ENCODE measurements at places on chromosomes 2 and 18.

GRCh38 chr2:12397854-12398253 is 318.9 kb upstream of the TRIB2 start:
- no peaks in the 10 kb centered on the region for H3K36me3 ChIP-seq
- no peaks in the 10 kb centered on the region for H3K27me3 ChIP-seq
- H3K27ac ChIP-seq, result no peak overlapping the region
- no peaks in the 10 kb centered on the region for H3K4me1 ChIP-seq

- H3K4me3 ChIP-seq, result no peak overlapping the region
- no peak for DNase-seq
- no peaks in the 10 kb centered on the region for H3K36me3 ChIP-seq
- no peak overlapping the region for H3K27ac ChIP-seq
Observed at GRCh38 chr2:110909501-110909900, 177.1 kb downstream of the ACOXL start.

DNA sequence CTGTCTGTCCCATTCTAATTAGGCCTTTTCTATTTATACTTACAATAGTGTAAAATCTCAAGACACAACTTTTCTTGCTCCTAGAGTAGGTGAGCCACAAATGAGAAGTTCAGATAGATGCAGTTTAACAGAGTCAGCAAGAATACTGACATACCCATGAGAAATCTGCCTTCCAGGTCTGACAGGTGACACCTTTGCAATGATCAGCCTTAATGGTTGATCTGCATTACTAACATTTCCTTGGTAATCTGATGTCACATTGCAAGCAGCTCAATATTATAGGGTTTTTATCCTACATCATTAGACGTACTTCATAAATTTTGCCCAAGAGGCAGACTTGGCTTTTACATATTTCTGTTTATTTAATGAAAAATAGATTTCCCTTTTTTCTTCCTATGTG is 359.3 kb upstream of the VWC2L start:
- no peaks in the 10 kb centered on the region for H3K36me3 ChIP-seq
- H3K27ac ChIP-seq, result no peak overlapping the region
- H3K27me3 ChIP-seq, result no peaks in the 10 kb centered on the region
- H3K4me1 ChIP-seq, result no peaks in the 10 kb centered on the region

DNA sequence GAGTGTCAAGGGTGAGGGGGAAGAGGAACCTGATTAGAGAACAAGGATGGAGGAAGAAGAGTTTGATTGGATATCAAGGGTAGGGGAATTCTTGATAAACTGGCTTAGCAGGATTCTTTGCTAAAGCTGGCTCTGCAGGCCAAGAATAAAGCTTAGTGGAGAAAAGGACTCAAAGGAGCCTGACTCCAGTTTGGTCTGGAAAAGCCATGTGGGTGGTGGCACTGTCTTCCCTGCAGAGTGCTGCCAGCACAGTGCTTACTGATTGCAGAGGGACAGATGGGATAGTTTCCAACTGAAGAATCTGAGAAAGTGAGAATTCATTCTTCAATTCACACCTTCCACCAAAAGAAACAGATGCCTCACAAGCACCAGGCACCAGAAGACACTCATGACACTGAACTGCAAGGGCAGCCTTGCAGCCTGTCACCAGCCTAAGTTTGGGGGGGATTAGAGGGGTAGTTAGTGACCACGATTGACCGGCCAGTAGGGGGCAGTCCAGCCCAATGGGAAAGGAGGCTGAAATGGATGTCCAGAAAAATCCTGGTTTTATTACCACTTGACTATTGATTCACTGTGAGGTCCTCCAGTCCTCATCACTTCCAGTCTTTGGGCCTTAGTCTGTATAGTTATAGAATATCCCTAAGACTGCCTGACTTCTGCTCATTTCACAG is 334.5 kb downstream of the SMAD2 start:
- H3K4me3 ChIP-seq, result no peak overlapping the region
- no peak overlapping the region for H3K27ac ChIP-seq
- DNase-seq, result no peak

DNA sequence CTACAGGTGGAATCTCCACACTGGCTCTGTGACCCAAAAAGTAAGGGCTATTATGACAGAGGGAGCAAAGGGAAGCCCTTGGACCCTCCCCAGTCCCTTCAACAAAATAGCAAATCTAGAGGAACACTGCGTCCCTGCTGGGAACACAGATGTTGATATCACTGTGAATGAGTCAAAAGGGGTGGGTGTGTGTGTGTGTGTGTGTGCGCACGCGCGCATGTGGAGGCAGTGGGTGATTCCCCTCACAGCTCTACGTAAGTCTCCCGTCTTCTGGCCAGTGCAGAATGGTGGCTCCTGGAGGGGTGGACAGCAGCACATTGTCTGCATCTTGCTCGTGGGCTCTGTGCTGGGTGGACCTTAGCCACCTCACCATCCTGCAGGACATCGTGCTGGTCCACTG is 7.8 kb upstream of the C2orf72 start:
- no peak overlapping the region for H3K4me3 ChIP-seq
- H3K27me3 ChIP-seq, result no peaks in the 10 kb centered on the region
- no peaks in the 10 kb centered on the region for H3K36me3 ChIP-seq
- no peak overlapping the region for H3K27ac ChIP-seq
- no peaks in the 10 kb centered on the region for H3K4me1 ChIP-seq

DNA sequence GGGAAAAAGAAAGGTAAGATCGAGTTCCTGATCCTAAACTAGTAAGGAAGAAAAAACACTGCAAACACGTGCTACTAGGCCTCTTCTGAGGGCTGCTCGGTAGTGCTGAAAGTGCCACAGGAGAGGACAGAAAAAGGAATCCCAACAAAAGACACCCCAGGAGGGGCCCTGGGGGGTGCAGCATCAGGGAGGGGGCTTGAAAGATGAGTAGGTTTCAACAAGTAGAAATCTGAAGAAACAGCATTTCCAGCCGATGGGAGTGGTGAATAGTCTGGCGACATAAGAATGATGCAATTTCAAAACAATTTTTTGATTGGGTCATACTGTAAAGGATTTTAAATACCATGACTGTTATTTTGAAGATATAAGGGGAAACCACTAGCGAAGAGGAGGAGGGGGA is 98.6 kb downstream of the NOL10 start:
- H3K27me3 ChIP-seq, result no peaks in the 10 kb centered on the region
- no peak for DNase-seq
- H3K4me3 ChIP-seq, result no peak overlapping the region
- no peaks in the 10 kb centered on the region for H3K4me1 ChIP-seq
- H3K36me3 ChIP-seq, result peaks cover 80% of the 10 kb centered on the region
- no peak overlapping the region for H3K27ac ChIP-seq

GRCh38 chr18:21798126-21798525 is 57.5 kb downstream of the MIB1 start:
- no peaks in the 10 kb centered on the region for H3K27me3 ChIP-seq
- no peak overlapping the region for H3K4me3 ChIP-seq
- H3K27ac ChIP-seq, result no peak overlapping the region
- DNase-seq, result no peak

DNA sequence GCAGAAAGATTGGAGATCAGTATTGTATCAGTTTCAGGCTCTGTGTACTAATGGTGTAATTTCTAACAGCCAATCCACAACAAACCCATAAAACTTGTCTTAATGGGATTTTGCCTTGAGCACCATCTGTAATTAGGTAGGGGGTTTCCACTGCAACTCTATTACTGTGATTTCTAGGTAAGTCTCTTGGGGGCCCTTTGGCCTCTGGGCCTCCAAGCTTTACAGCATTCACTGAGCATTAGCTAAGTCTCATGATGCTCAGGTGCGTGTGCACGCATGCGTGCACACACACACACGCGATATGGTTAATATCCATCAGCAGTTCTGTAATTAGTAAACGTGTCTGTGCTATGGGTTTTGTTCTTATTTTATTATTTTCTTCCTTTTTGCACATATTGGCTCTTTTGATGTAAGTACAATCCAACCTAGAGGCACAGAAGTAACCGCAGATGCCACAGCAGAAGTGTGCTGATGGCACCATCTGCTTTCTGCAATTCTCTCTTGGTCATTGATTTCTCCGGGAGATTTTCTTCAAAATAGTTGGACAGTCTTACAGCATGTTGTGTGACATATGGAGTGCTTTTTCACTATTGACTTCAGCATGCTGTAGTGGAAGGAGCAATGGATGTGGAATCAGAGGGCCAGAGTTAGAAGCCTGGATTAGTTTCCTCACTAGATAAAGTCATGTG is 592.0 kb downstream of the LRRTM4 start:
- H3K36me3 ChIP-seq, result no peaks in the 10 kb centered on the region
- no peaks in the 10 kb centered on the region for H3K4me1 ChIP-seq

GRCh38 chr2:10007435-10007834 is 35.9 kb upstream of the KLF11 start:
- H3K27ac ChIP-seq, result peak overlapping the region; percentile 55
- H3K27me3 ChIP-seq, result no peaks in the 10 kb centered on the region
- H3K4me1 ChIP-seq, result peaks cover 48% of the 10 kb centered on the region
- no peaks in the 10 kb centered on the region for H3K36me3 ChIP-seq
- no peak overlapping the region for H3K4me3 ChIP-seq
- no peak for DNase-seq

DNA sequence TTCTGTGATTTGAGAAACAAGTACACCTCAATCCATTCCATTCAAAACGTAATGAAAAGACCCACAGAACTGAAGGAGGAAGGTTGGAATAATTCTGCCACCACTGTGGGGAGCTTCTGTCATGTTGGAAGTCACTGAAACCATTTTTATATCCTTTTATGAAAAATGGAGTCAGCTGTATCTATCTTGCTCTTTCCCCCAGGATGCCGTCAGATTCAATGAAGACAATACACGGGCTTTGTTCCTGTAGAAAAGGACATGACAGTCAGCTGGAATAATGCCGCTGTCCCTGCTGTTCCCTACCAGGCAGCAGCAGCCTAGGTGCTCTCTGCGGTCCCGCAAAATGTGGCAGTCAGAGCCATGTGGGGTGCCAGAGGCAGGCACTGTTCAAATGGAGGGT is 52.5 kb upstream of the APCDD1 start:
- DNase-seq, result no peak

GRCh38 chr2:115199966-115200365 is 757.5 kb downstream of the DPP10 start:
- no peaks in the 10 kb centered on the region for H3K27me3 ChIP-seq
- H3K36me3 ChIP-seq, result no peaks in the 10 kb centered on the region
- no peaks in the 10 kb centered on the region for H3K4me1 ChIP-seq
- H3K4me3 ChIP-seq, result no peak overlapping the region

DNA sequence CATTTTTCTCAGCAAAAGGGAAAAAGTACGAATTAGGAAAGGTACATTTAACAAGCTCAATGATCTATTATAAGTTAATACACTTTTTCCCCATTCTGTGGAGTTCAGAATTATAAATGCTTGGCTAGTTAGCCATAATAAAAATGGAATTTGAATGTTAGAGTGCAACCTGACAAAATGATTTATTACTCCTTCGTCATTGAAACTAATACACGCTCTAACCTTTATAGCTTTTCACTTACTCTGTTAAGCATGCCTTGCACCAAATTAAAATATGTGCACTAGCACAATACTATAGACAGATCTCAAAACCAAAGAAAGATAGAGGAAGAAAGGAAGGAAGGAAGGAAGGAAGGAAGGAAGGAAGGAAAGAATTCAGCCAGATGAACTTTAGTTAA is 46.1 kb upstream of the FRZB start:
- H3K27ac ChIP-seq, result no peak overlapping the region
- peaks cover 43% of the 10 kb centered on the region for H3K36me3 ChIP-seq
- H3K27me3 ChIP-seq, result no peaks in the 10 kb centered on the region

DNA sequence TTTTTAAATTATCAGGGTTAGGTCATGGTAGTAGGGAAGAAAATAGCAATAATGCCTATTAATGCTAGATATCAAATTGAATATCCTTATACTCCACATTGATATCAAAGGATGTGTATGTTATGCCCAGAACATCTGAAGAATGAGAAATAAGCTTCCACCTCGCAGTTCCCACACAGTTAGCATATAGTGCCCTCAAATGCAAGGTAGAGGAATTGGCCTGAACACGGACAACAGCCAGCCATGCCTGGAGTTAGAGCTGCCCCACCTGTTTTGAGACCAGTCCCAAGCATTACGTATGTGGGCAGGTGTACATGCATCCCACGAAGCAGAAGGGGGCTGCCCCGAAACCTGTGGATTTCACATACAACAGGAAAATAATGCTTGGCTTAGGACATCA is 79.6 kb downstream of the SUMO1 start:
- H3K36me3 ChIP-seq, result no peaks in the 10 kb centered on the region
- no peak for DNase-seq
- no peaks in the 10 kb centered on the region for H3K27me3 ChIP-seq
- H3K4me3 ChIP-seq, result no peak overlapping the region
- H3K27ac ChIP-seq, result no peak overlapping the region

DNA sequence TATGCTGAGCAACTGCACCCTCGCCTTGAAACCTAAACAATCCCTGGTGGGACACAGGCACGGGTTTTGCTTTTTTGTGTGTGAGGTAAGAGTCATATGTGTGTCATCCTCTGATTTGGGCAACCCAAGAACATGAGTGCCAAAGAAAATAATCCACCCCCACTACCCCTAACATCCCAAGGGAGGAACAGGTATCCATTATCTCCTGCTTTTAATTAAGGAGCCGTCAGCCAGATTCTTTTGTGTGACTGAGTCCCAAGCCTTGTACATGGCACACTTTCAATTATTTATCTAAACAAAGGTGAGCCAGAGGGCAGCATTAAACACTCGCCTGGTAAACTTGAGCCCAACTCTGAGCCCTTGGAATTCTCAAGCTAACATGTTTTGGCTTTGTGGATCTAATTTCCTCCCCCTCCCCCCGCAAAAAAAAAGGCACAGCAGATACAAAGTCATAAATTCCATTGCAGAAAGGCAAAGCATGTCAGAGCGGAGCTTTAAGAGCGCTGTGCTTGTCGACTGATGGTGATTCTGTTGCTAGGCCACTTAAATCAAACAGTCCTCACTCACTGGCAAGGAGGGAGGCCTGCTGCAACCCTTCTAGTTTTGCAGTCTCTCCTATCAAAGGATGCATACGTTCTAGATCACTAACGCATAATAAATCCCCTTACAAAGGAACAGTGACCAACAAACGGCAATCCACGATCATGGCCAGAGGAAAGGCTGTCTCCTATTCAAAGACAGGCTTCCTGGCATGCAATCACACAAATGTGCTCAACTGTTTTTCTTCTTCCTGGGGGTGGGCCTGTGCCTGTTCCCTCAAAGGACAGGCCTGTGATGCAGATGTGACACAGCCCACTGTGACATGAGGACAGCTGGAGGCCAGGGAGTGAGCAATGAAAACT is 143.5 kb upstream of the LMAN1 start:
- no peaks in the 10 kb centered on the region for H3K27me3 ChIP-seq
- peaks cover 21% of the 10 kb centered on the region for H3K4me1 ChIP-seq
- peak overlapping the region; percentile 57 for H3K27ac ChIP-seq
- H3K4me3 ChIP-seq, result no peak overlapping the region
- DNase-seq, result peak; percentile 91

GRCh38 chr2:150142561-150142960 is 344.9 kb downstream of the RND3 start:
- no peaks in the 10 kb centered on the region for H3K27me3 ChIP-seq
- no peaks in the 10 kb centered on the region for H3K4me1 ChIP-seq
- H3K4me3 ChIP-seq, result no peak overlapping the region
- no peak for DNase-seq
- no peaks in the 10 kb centered on the region for H3K36me3 ChIP-seq
- no peak overlapping the region for H3K27ac ChIP-seq
